H4 (cell line): ENCODE measurements at places on chromosomes 2 and 18. TPM values are rescaled to one million over a fixed set of nuclear protein-coding genes. Genes with fewer than 3 reads are reported as not detected.

Gene LHCGR
- total RNA-seq = not detected in 2 replicates

Gene TTN
- total RNA-seq = not detected in 2 replicates

Gene GULP1
- total RNA-seq = 24.4 and 31.2 TPM in 2 replicates

Gene GALNT13
- 10.4 and 12.8 TPM in 2 replicates for total RNA-seq

Gene AKAIN1
- not detected in 2 replicates for total RNA-seq

Gene COL3A1
- total RNA-seq = 70.4 and 74.5 TPM in 2 replicates

Gene ORMDL1
- 84.6 and 91.4 TPM in 2 replicates for total RNA-seq

Gene GTF3C2
- 24.5 and 29.9 TPM in 2 replicates for total RNA-seq

Gene CIB4
- not detected in 2 replicates for total RNA-seq

Gene SLC9A4
- total RNA-seq = not detected in 2 replicates

Gene RHOB
- total RNA-seq = 11.7 and 12.6 TPM in 2 replicates

Gene DCC
- 0.02 and 1.0 TPM in 2 replicates for total RNA-seq

Gene LOXHD1
- total RNA-seq = not detected in 2 replicates

Gene ITGAV
- 43.5 and 67.4 TPM in 2 replicates for total RNA-seq

Gene MROH2A
- 0.02 TPM in 1 of 2 replicates, not detected in the other for total RNA-seq

Gene MEP1B
- total RNA-seq = not detected in 2 replicates

Gene INPP1
- total RNA-seq = 6.5 and 15.1 TPM in 2 replicates

Gene NCKAP5
- 0.08 and 1.0 TPM in 2 replicates for total RNA-seq

Gene M1AP
- not detected in 2 replicates for total RNA-seq

Gene ATG9A
- 46.4 and 73.6 TPM in 2 replicates for total RNA-seq

Gene FBXO36
- 4.8 and 5.3 TPM in 2 replicates for total RNA-seq

Gene RIT2
- 2.1 and 5.1 TPM in 2 replicates for total RNA-seq

Gene HADHB
- 68.8 and 71.4 TPM in 2 replicates for total RNA-seq

Gene EPB41L3
- 10.3 and 14.1 TPM in 2 replicates for total RNA-seq

Gene POTEI
- 0.10 and 0.31 TPM in 2 replicates for total RNA-seq

Gene ALPG
- total RNA-seq = not detected in 2 replicates

Gene LINC00305
- not detected in 2 replicates for total RNA-seq

Gene CABLES1
- 9.6 and 11.7 TPM in 2 replicates for total RNA-seq

Gene NMUR1
- total RNA-seq = not detected in 2 replicates

Gene HOXD1
- not detected in 2 replicates for total RNA-seq

Gene IL36G
- total RNA-seq = not detected in 2 replicates

Gene DSG2
- total RNA-seq = 26.4 TPM in 2 replicates

Gene ALKAL2
- not detected in 2 replicates for total RNA-seq

Gene UGT1A3
- total RNA-seq = not detected in 2 replicates

Gene LYPD6B
- 112 and 133 TPM in 2 replicates for total RNA-seq

Gene VSNL1
- 0.12 and 2.1 TPM in 2 replicates for total RNA-seq

Gene RESP18
- total RNA-seq = not detected in 2 replicates

Gene DUSP19
- 1.7 and 3.3 TPM in 2 replicates for total RNA-seq

Gene SERPINB2
- total RNA-seq = 0.39 and 1.0 TPM in 2 replicates

Gene PCARE
- total RNA-seq = not detected in 2 replicates

Gene RNF152
- 4.7 and 4.8 TPM in 2 replicates for total RNA-seq

Gene SLC19A3
- total RNA-seq = 0.27 and 0.51 TPM in 2 replicates

Gene KCNG3
- 0.12 and 0.27 TPM in 2 replicates for total RNA-seq

Gene ALK
- not detected in 2 replicates for total RNA-seq

Gene FSHR
- 0.29 TPM in 1 of 2 replicates, not detected in the other for total RNA-seq

Gene UBR3
- total RNA-seq = 9.8 and 17.1 TPM in 2 replicates

Gene KCNS3
- 4.7 and 5.4 TPM in 2 replicates for total RNA-seq

Gene CYTIP
- 0.06 TPM in 1 of 2 replicates, not detected in the other for total RNA-seq

Gene AQP4
- 0.39 TPM in 1 of 2 replicates, not detected in the other for total RNA-seq
